CD8-positive, alpha-beta memory T cell (primary cell): ENCODE measurements at places on chromosomes 7 and 10. TPM values are rescaled to one million over a fixed set of nuclear protein-coding genes. Genes with fewer than 3 reads are reported as not detected.

ZPBP gene
- total RNA-seq, result 0.22 TPM

DNA sequence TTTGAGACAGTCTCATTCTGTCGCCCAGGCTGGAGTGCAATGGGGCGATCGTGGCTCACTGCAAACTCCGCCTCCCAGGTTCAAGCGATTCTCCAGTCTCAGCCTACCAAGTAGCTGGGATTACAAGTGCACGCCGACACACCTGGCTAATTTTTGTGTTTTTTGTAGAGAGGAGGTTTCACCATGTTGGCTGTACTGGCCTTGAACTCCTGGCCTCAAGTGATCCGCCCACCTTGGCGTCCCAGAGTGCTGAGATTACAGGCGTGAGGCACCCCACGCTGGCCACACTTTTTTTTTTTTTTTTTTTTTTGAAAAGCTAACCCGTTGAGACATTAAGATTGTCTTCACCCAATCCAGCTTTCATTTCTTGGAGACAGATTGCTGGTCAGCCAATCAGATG, 2.1 kb downstream of the ZNF273 start:
- no peak for DNase-seq
- H3K4me3 ChIP-seq, result no peak overlapping the region
- H3K4me1 ChIP-seq, result peaks cover 26% of the 10 kb centered on the region
- H3K27ac ChIP-seq, result peak overlapping the region; percentile 61
- H3K27me3 ChIP-seq, result no peaks in the 10 kb centered on the region

DNA sequence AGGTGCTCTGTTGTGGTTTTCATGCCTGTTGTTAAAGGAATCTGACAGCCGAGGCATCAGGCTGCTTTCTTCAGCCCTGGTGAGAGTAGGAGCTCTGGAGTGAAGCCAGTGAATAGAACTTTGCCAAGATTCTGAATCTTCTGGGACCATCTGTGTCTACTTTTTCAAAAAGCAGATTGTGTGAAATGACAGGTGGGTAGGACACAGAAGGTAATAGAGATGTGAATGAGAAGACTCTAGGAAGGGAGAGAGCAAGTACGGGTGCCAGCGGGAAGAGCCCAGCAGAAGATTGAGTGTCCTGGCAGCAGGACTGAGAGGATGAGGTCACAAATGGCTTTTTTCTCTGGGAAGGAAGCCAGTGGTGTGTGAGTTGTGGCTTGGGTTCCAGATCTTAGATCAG, 429.2 kb downstream of the SDK1 start:
- H3K4me1 ChIP-seq, result no peaks in the 10 kb centered on the region
- H3K36me3 ChIP-seq, result no peaks in the 10 kb centered on the region
- no peaks in the 10 kb centered on the region for H3K27me3 ChIP-seq
- no peak for DNase-seq

GRCh38 chr7:5612695-5613094, 168.8 kb downstream of the RNF216 start:
- no peak for DNase-seq
- no peak overlapping the region for H3K27ac ChIP-seq
- no peaks in the 10 kb centered on the region for H3K36me3 ChIP-seq
- no peak overlapping the region for H3K4me3 ChIP-seq

DNA sequence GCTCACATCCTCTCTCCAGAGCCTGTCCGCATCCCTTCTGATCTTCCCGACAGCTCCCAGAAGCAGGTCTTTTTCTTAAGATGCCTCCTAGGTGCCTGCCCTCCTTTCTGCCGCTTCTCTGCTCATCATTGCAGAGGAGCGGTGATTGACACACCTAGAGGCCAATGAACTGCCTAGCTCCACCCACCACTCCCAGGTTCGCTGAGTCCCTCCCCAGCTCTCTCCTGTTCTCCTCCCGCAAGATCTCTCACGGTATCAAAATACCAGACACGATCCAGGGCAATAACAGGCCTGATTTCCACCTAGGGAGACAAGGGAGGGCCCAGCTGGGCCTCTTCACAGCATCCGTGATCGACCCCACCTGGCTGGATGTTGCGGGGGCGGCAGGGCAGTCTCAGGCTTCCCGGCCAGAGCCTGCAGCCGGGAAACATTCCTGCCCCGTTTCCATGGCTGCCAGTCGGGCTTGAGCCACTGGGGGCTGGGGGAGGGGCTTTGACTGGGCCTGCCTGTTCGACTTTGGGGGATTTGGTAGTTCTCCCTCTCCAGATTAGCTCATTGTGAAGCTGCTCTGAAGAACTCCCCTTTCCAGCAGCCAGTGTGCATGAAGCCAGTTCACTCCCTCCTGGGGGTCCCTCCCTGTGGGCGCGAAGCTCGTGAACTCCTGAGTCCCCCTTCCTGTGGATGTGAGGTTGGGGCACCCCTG, 373.5 kb downstream of the RPS24 start:
- no peaks in the 10 kb centered on the region for H3K27me3 ChIP-seq
- H3K4me3 ChIP-seq, result peak overlapping the region; percentile 14
- H3K27ac ChIP-seq, result no peak overlapping the region
- H3K4me1 ChIP-seq, result no peaks in the 10 kb centered on the region
- no peaks in the 10 kb centered on the region for H3K36me3 ChIP-seq

DNA sequence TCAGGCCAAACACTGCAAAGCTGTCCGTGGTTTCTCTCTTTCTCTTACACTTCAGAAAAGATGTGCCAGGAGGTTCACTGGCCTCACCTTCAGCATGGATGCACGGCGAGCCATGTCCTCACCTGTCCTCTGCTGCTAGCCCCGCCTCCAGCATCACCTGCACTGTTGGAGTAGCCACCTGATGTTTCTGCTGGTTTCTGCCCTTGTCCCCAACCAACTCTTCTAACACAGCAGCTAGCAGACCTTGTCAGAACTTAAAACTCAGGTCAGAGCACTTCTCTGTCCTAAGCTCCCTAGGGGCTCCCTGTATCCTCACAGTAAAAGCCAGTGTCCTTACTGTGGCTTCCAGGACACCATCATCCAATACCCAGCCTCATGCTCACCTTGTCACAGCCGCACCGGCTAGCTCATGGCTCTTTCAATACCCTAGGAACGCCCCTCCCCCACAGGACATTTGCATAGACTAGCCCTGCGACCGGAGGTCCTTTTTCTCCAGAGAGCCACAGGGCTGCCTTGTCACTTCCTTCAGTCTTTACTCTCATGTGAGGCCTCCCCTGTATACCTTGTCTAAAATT, 15.2 kb downstream of the PALD1 start:
- no peaks in the 10 kb centered on the region for H3K27me3 ChIP-seq
- H3K27ac ChIP-seq, result no peak overlapping the region
- no peaks in the 10 kb centered on the region for H3K36me3 ChIP-seq
- DNase-seq, result no peak

DNA sequence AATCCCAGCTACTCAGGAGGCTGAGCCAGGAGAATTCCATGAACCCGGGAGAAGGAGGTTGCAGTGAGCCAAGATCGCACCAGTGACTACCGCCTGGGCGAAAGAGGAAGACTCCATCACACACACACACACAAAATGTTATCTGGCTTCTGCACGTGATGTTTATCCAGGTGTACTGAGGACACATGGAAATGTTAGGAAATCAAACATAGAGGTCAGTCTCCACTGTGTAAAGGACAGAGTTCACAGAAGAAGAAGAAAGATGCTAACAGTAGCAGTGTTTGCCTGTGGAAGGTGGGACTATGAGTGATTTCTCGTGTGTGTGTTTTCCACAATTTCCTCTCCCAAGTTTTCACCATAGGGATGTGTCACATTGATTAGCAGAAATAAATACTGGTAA, 256.9 kb downstream of the ELMO1 start:
- no peak overlapping the region for H3K4me3 ChIP-seq
- H3K27me3 ChIP-seq, result no peaks in the 10 kb centered on the region
- H3K27ac ChIP-seq, result no peak overlapping the region
- H3K36me3 ChIP-seq, result peaks cover 5% of the 10 kb centered on the region
- H3K4me1 ChIP-seq, result no peaks in the 10 kb centered on the region
- DNase-seq, result no peak

- no peaks in the 10 kb centered on the region for H3K36me3 ChIP-seq
- peaks cover 5% of the 10 kb centered on the region for H3K4me1 ChIP-seq
These were observed 3.9 kb upstream of the PWWP2B start for GRCh38 chr10:132392811-132393694.

DNA sequence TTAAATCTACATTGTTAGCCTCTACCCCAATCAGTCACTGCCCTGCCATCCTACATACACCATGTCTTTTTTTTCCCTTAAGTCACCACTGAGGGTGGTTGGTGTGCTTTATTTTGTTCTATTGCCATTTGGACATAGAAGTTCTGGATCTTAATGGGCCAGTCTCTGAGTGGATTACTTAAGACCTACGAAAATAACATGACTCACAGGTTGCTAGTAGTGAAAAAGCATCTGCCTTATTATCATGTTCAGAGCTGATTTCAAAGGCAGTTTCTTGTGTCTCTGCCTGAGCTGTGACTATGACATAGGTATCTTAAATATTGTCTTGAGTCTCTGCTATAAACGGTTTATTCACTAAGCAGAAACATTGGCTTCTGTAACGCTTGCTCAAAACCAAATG, 410.8 kb downstream of the MDFIC start:
- no peaks in the 10 kb centered on the region for H3K27me3 ChIP-seq
- H3K4me1 ChIP-seq, result no peaks in the 10 kb centered on the region
- no peak overlapping the region for H3K27ac ChIP-seq
- no peaks in the 10 kb centered on the region for H3K36me3 ChIP-seq

DNA sequence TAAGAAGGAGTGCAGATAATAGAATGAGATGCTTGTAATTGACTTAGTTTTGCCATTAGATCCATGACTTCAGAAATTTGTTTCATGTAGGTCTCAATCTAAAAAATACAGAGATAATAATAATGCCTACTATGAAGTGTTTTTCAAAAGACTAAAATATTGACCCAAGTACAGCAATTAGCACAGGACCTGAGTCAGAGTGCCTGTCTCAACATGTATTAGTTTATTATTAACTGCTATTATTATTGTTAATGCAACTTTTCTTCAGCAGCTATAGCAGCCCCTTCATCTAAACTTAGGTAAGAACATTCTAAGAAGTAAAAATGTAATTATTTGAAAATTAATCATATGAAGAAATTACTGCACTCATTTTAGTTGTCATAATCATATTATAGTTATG, 82.9 kb upstream of the HGF start:
- no peaks in the 10 kb centered on the region for H3K4me1 ChIP-seq
- H3K27ac ChIP-seq, result no peak overlapping the region
- no peaks in the 10 kb centered on the region for H3K36me3 ChIP-seq
- no peak for DNase-seq
- H3K27me3 ChIP-seq, result no peaks in the 10 kb centered on the region

DNA sequence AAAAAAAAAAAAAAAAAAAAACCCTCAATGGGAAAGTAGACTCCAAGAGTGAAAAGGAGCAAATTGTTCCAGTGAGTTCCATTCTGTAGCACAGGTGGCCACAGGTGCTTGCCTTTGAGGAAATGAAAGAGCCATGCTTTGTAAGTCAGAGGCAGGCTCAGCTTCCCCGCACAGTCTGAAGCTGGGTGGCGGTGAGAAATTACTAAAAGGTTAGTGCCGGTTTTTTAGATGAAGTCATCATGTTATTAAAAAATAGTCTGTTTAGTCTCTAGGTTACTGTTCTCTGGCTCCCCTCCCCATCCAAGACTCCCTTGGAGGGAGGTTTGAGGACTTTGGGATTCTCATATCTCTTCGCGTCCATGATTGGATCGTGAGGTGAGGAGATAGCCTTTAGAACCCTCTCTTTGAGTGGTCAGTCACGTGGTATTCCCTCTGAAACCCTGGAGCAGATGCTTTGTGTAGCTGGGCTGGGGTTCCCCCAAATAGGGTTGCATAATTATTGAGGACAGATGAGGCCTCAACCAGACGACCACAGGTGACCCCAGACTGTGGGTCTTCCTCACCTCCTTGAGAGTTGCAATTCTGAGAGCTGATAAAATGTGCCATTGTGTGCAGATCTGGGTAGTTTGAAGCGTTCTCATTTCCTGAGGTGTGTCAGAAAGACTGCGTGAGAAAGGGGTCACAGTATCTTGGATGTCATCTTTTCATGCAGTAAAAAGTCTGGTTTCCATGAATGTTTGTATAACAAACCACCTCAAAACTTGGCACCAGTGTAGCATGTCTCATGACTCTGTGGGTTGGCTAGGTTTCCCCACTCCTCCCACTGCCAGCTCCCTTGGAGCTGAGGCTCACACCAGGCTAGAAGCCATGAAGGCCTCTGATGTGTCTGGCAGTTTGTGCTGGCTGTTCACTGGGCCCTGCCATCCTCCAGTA, 27.1 kb downstream of the OGDH start:
- H3K4me3 ChIP-seq, result no peak overlapping the region
- H3K27ac ChIP-seq, result peak overlapping the region; percentile 87
- peaks cover 91% of the 10 kb centered on the region for H3K4me1 ChIP-seq

DNA sequence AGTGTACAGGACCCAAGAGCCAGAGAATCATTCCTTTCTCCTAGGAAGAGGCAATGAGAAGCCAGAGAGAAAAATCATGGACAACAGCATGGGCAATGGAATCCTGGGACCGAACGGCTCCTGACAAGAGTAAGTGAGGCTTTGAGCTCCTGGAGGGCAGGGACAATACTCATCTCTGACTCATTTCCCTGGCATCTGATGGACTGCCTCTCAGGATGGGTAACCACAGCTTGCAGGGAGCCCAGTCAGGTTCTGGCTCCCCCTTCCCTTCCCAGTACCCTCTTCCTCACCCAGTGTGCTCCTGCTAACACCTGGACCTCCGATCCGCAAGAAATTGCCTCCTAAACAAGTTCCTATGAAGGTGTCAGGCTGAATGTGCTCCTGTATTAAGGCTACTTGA, 51.2 kb upstream of the SORCS3 start:
- no peaks in the 10 kb centered on the region for H3K36me3 ChIP-seq
- H3K27ac ChIP-seq, result no peak overlapping the region
- peaks cover 14% of the 10 kb centered on the region for H3K4me1 ChIP-seq
- no peak overlapping the region for H3K4me3 ChIP-seq
- DNase-seq, result no peak
- no peaks in the 10 kb centered on the region for H3K27me3 ChIP-seq

- H3K36me3 ChIP-seq, result no peaks in the 10 kb centered on the region
- no peaks in the 10 kb centered on the region for H3K4me1 ChIP-seq
- no peak for DNase-seq
- H3K4me3 ChIP-seq, result no peak overlapping the region
These were observed 43.0 kb downstream of the SCRN1 start for GRCh38 chr7:29946428-29947186.

GRCh38 chr10:59670269-59670668, 39.4 kb downstream of the SLC16A9 start:
- H3K36me3 ChIP-seq, result no peaks in the 10 kb centered on the region
- H3K4me3 ChIP-seq, result no peak overlapping the region
- H3K27ac ChIP-seq, result no peak overlapping the region
- DNase-seq, result no peak
- no peaks in the 10 kb centered on the region for H3K4me1 ChIP-seq

DNA sequence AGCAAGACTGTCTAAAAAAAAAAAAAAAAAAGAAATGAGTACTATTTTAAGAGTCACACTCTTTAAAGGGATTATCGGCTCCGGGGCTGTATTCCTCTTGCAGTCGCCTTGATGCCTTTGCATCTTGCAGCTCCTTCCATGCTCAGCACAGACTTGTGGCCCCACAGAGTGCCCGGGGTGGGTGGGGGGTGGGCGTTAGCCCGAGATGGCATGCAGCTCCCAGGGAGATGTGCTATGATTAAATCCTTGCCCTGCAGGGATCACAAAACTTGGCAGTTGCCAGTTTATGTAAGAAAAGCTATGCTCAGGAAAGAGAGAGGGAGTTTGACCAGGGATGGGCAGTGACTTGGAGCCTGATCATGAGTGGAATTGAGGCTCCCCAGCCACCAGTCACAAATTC, 81.9 kb downstream of the CCDC3 start:
- H3K36me3 ChIP-seq, result no peaks in the 10 kb centered on the region
- no peak overlapping the region for H3K27ac ChIP-seq
- H3K4me3 ChIP-seq, result no peak overlapping the region
- no peaks in the 10 kb centered on the region for H3K27me3 ChIP-seq
- no peak for DNase-seq
